ENCODE measurements at places on chromosomes 13 and 19.

DNA sequence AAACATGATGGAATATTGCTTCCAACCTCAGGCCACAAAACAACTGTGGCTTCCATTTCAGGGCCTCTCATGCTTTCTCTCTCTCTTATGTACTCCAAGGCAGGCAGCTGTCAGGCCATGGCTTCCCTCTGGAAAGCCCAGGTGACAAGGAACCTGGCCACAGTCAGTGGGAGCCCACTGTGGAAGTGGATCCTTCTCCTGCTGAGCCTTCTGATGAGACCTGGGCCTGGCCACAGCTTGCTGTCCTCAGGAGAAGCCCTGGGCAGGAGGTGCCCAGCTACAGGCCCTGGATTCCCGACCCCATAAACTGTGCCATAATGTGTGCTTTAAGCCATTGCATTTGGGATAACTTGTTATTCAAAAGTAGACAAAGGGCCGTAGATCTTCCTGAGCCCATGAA is 71.2 kb downstream of the SPACA7 start:
- DNase-seq, result no peak

DNA sequence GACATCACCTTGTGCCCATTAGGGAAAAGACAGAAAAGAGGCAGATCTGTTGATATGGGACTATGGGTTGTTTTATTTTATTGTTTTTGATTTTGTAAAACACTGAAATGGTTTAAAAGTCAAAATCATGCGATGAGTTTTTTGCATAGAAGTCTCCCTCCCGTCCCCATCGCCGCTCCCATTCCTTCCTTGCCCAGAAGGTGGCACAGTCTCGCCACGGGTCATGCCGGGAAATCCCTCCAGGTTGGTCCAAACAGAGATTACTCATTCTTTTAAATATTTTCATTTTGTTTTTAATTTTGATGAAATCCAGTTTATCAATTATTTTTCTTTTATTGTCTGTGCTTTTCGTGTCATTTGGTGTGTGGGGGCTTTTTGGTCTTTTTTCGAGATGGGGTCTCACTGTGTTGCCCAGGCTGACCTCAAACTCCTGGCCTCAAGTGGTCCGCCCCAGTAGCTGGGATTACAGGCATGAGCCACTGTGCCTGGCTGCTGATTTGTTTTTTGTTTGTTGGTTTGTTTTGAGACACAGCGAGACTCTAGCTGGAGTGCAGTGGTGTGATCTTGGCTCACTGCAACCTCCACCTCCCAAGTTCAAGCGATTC is 9.2 kb downstream of the PGPEP1 start:
- DNase-seq, result peak; percentile 29

DNA sequence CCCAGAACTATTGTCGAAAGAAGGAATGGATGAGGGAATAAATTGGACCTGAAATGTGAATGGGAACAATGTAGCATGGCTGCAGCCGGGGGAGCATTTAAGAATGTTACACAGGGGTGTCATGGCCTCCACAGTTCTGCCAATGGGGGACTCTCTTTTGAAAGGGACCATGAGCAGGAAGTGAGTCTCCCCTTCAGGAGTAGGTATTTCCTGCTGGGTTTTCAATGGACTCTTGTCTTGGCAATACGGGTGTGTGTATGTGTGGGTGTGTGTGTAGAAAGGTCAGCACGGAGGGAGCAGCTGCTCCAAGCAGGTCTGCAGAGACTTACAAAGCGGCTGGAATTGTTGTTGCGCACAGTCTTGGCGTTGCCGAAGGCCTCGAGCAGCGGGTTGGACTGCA is 24.4 kb downstream of the MYO1F start:
- DNase-seq, result peak; percentile 28

- DNase-seq, result peak; percentile 93
These were observed 114.3 kb upstream of the SERP2 start for GRCh38 chr13:44259045-44260027.

- DNase-seq, result peak; percentile 94
These were observed 8.3 kb upstream of the JUND start for GRCh38 chr19:18289471-18290301.

DNA sequence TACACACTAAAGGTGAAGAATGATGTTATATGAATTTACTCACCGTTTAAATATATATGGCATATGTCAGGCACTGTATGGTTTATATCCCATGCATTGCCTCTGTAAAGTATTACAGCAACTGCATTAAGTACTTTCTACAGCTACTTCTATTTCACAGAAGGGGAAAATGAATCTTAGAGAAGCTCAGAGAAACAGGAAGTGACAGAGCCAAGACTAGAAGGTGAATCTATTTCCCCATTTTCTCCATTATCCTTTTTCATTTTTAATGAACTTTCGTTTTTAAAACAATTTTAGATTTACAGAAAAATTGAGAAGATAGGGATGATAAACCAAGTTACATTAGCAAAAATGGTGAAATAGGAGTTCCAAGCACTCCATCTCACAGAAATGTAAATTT is 863.3 kb downstream of the UQCRFS1 start:
- DNase-seq, result peak; percentile 86

DNA sequence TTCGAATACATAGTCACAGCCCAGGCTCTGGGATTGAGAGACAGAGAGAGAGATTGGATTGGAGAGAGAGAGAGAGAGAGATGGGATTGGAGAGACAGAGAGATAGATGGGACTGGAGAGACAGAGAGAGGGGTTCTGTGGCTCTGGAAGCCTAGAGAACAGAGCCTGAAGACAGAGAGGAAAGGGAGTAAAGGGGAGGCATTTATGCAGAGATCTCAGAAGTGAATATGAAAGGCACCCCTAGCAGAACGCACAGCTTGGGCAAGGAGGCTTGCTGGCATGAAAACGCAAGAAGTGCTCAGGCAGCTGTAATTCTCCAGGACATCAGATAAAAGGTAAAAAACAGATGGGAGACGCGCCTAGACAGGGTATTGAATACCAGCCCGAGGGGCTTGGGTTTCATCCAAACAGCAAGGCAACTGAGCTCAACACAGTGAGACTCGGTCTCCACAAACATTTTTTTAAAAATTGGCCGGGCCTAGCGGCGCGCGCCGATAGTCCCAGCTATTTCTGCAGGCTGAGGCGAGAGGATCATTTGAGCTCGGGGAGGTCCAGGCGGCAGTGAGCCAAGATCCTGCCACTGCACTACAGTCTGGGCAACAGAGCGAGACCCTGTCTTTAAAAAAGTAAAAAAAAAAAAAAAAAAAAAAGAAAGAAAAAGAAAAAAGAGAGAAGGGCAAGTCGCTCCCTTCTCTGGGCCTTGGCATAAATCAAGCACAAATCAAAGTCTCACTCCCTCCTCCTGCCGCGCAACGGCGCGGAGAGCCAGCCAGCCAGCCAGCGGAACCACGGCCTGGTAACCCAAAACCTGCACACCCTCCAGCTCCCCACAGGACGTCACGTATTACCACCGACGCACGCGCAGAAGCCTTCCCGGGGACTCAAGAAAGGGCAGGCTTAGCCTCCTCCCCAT is 774 bp upstream of the PPP2R1A start:
- no peak for DNase-seq

DNA sequence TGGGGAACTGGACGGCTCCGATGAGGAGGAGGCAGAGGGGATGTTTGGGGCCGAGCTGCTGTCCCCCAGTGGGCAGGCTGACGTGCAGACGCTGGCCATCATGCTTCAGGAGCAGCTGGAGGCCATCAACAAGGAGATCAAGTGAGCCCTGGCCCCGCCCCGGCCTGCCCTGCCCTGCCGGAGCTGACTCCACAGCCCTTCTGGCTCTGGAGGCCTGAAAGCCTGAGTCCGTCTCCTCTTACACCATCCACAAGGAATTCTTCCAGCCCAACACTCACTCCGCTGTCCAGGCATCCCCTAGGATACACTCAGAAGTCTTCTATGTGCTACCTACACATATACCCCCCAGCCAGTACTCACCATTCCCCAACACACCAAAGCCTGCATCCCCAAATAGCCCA is 17.4 kb downstream of the PPFIA3 start:
- no peak for DNase-seq

DNA sequence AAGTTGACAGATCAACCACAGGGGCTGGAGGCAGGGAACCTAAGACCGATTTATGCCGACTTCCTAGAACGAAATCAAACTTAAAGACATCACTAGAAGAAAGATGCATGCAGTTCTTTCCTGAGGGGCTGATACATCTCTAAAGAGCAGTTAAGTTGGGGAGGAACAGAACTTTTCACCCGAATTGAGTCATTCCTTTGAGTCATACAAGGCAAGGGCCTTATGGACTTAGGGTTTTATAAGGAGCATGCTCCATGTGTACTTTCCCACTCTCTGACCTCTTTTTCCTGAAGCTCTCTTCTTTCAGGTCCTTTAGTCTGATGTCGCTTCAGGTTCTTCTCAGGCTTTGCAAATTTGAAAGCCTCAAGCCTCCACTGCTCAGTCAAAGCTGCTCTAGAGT is 7.9 kb upstream of the FBXL3 start:
- no peak for DNase-seq

GRCh38 chr13:83221813-83222241 is 660.4 kb downstream of the SLITRK1 start:
- DNase-seq, result no peak

GRCh38 chr19:3963458-3964255 is 7.2 kb downstream of the DAPK3 start:
- DNase-seq, result no peak

- no peak for DNase-seq
These were observed at the start of gene EDNRB for GRCh38 chr13:77918391-77919245. Gene EDNRB, minus strand, starts transcription at chr13:77918831. Its CDS starts 258 bp downstream, at chr13:77918573.

DNA sequence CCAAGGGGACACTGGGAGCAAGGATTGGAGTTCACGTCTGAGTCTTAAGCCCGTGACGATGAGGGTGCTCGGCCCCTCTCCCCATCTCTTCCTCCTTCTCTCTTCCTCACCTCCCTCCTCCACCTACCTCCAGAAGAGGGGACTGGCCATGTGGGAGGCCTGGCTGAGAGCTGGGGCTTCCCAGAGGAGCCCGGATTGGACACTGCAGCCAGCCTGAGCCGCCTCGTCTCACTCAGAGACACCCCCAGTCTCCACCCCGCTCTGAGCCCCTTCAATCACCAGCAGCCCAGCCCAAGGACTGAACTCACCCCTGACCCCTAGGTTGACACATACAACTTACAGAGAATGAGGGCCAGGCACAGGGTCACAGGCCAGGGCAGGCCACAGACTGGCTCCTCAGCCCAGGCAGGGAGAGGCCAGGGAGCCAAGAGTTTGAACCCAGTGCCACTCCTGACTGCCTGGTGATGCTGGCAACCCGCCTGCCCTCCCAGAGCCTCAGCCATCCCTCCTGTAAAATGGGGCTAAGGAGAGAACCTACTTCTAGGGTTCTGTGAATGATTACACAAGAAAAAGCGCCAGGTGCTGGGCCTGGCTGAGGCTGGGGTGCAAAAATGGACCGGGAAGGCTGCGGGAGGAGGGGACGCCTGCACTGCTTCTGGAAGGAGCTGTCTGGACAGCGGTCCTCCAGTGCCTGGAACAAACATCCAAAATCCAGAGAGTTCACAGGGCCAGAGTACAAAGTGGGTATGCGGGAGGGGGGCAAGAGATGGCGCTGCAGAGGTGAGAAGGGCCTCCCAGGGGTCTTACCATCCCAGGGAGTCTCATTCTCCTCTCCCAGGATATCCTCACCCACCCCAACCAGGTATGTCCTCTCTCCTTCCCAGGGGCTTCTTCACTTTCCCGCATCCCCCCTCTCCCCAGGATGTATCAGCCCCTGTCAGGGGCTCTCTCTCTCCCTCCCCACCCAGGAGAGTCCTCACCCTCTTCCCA is 1.1 kb downstream of the CD79A start:
- DNase-seq, result no peak

DNA sequence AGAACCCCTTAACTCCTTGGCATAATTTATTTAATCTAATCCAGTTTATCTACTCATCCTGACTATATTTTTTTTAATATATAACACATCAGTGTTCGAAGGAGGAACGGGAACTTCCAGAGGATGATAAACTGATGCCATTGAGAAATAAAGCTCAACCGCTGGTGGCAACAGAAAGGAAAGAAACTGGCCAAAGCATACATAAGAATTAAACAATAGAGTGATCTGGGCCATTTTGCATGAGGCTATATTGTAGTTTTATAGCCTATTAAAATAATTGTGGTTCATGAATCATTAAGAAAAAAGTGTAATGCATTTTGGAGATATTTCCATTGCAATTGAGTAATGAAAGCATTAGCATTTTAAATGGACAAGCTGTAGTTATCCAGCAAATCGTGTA is 94.2 kb downstream of the FRY start:
- DNase-seq, result peak; percentile 15

GRCh38 chr19:8648240-8648639 is 17.8 kb downstream of the NFILZ start:
- peak; percentile 97 for DNase-seq

DNA sequence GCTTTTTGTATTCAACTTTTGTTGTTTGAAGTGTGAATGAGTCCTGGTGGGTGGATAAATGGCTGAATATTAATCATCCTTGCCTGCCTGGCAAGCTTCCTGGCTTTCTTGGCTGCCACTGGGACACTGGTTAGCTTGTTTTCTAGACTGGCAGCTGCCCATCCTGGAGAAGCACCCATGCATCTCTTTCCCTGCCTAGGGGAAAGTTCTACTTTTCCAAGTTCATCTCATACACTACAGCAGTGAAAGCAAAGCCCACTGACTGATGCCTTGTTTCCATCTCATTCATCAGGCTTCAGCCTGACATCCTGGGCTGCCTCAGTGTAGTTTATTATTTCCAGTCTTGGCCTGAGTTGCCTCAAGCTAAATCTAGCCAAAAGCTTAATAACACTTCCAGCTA is 244.8 kb downstream of the PCDH20 start:
- DNase-seq, result no peak

DNA sequence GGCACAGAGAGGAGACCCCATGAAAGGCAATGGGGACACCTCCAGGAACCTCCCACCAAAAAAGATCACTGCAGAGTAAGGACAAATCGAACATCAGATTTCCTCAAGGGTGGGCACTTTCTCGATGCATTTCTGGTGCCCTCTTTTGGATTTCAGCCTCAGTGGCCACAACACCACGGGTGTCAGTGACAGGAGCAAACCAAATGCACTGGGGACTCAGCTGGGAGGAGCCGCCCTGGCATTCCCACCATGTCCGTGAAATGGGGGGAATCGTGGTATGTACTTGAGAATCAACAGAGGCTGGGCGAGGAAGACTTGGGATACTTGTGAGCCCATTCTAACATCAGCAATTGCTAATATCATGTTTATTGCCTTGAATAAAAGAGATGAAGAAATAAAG is 16.3 kb downstream of the FAM187B start:
- no peak for DNase-seq

DNA sequence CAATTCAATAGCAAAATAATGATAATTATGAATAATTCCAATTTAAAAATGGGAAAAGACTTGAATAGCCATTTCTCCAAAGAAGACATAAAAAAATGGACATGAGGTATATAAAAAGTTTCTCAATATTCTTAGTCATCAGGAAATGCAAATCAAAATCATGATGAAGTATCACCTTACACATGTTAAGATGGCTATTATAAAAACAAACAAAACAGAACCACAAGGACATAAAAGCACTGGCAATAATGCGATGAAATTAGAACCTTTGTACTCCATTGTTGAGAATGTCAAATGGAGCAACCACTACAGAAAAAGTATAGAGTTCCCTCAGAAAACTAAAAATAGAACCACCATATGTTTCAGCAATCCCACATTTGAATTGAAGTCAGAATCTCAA is 1186.1 kb downstream of the SLITRK5 start:
- DNase-seq, result no peak
